SK-MEL-5 (cell line): ENCODE measurements at places on chromosomes 16 and 17.
A peak's percentile ranks its signal among the peaks of the same experiment; 100 is the strongest.

GRCh38 chr17:34588266-34588665, 8.9 kb downstream of the TMEM132E start:
- no peak for DNase-seq

DNA sequence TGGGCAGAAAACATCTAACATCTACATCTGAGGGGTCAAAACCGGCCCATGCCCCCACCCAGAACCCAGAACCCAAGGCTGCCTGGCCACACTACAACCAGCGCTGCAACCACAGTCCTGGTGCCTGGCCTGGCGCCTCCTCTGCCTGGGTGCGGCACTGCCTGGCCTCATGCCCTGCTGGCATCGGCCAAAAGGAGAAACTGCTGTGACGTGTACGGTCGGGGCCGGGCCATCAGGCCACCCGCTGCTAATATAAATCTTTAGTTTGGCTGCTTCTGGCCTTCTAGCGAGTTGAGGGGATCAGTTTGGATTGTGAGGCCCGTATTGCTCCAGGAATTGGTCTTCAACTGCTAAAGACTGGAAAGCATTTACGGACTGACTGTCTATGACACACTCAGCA, 22.8 kb downstream of the TMEM204 start:
- DNase-seq: no peak

DNA sequence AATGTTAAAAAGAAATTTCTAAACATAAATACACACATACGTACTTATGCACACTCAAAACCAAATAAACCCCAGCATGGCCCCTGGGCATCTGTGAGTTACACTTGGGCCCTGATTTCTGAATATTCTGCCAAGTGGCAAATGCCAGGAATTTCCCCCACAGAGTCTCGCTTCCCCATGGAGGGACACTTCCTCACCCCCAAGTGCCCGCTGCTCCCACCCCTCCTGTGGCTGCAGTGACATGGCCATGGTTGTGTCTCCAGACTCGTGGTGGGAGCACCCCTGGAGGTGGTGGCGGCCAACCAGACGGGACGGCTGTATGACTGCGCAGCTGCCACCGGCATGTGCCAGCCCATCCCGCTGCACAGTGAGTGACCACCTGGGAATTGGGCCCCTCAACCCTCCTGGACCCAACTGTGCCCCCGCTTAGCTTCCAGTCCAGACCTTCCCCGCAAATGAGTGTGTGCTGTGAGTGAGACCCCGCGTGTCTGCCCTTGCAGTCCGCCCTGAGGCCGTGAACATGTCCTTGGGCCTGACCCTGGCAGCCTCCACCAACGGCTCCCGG, 4.0 kb downstream of the ITGAD start:
- no peak for DNase-seq

GRCh38 chr17:73495641-73496040, 148.6 kb downstream of the SDK2 start:
- DNase-seq: no peak

DNA sequence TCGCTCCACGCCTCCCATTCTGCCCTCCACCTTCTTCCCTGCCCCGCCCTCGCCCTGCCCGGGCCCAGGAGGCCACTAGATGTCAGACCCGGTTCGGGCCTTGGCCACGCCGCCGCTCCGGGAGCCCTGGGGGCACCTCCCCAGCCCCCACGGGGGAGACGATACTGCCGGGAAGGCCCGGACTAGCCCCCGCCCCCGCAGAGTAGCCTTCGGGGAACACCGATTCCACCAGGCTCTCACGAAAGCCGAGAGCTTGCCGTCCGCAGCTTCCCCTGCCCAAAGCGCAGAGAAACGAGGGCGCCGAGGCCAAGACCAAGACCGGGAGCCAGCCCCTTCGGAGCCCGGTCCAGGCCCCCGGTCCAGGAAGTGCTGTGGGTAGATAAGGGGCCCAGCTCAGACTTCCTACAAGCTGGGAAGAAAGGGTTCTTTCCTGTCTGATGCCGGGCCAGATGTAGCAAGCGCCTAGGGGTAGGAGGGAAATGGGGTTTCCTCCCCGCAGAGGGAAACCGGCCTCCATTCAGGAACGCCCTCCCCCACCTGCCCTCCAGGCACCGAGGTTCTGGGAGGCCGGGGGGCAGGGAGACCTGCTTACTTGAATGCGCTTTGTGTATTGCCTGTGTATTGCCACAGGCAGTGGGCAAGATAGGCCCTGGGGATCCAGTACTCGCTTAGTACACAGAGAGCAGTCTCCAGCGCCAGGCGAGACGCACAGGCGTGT, 806 bp upstream of the CYB561 start:
- DNase-seq: no peak

DNA sequence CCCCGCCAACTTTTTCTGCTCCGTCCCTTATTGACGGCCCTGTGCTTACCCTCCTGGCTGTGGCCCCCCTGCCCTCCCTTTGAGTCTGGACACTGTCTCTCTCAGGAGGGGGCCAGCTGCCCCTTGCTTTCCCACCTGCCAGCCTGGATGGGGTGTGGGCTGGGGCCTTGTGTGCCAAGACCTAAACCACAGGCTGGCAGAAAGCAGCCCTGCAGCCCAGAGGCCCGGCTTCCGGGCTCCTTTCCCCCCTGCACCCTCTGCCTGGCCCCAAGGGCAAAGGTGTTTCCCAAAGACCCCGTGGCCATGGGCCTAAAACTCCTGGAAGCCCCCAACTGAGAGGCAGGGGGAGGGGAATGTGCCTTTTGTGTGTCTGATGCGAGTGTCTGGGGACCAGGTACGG, 17.5 kb downstream of the GPT2 start:
- DNase-seq: no peak

- DNase-seq: no peak
Observed at GRCh38 chr16:11212798-11213196, 43.2 kb downstream of the SOCS1 start.

DNA sequence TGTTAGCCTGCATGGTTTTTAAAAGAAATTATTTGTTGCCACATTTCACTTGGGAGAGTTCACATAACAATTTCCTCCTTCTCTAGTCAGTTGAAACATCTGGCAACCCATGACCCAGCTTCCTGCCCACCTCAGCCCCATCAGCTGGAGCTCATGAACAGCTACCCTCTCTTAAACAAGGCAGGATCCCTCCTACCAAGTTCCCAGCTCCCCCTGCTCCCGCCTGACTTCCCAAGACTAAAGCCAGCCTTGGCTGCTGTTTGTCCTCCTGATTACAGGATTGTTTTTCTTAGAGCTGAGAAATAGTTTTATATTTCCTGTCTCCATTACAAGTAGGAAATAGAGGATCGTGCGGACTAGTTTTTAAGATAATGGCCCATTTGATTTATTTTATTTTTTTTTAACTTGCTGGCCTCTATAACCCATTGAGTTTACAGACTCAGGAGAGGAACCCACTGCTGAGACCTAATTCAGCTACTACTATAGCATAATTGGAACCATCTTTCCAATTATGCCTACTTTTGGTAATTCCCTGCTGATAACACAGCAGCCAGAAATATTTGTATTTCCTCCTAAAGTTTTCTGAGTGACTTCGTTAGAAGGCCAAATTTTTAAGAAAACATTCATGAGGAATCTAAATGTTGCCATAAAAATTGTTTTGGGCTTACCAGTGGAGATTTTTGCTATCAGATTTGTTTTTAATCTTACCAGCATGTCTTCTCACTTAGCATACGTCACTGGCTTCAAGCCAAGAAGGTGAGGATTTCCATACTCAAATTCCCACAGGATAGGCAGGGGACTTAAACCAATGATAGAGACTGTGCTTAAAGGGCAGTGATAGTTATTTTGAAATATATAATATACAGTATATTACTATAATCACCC, 90.0 kb downstream of the ELAC2 start:
- peak; percentile 8 for DNase-seq

DNA sequence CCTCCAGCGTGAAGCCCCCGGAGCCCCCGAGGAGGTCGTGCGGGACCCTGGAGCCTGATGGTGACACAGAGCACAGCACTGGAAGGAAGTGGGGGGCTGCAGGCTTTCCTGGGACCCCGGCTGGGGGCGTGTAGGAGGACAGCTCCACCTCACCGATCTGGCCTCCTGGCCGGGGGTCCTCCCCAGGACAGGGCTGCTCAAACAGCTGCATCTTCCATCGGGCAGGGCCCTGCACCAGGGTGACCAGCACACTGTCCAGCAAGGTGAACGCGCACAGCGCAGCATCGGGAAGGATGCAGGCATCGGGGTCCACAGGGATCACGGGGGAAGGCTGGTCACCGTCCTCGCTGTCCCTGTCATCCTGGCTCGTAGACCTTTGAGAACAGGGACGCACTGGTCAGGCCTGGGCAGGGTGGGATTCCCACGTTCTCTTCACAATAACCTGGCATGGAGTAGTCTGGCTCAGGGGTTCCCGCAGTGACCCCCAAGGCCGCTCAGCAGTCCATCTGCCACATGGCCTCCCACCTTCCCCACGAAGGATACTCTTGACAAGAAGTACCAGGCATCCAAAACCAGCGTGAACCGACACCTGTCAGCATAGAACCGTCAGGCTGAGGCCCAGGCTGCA, 1.2 kb downstream of the FAAP100 start:
- DNase-seq: no peak
